ENCODE measurements at places on chromosomes 11 and 22.

DNA sequence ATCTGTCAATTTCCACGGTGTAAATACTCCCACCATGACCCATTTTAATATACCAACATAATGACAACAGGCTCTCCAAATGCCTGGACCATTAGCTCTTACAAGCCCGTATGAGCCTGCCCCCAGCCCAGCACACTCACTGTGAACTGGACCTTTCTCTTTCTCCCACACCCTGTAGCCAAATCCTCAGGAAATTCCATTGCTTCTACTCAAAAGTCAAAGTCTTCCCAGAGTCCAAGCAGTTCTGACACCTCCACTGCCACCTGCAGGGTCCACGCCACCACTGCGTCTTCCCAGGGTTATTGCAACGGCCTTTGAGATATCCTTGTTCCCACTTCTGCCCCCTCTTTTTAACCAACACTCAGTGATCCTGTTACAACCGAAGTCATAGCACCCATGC lies 110.1 kb upstream of the ASPHD2 start:
- no peak for DNase-seq

DNA sequence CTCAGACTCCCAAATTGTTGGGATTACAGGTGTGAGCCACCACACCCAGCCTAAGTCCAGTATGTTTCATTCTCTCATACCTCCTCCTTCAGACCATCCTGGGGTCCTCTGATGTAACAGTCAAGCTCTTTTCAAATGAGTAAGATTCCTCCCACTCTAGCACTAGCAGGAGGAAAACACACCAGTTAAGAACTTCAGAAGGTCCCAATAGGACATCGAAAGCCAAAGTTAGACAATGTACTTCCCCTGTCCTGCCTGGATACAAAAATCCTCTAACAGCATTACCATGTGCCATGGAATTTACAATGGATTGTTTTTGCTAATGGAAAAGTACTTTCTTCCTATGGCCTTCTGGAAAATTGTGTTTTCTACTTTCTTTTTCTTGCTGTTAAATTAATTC lies 67.1 kb downstream of the CCDC34 start:
- DNase-seq = no peak

DNA sequence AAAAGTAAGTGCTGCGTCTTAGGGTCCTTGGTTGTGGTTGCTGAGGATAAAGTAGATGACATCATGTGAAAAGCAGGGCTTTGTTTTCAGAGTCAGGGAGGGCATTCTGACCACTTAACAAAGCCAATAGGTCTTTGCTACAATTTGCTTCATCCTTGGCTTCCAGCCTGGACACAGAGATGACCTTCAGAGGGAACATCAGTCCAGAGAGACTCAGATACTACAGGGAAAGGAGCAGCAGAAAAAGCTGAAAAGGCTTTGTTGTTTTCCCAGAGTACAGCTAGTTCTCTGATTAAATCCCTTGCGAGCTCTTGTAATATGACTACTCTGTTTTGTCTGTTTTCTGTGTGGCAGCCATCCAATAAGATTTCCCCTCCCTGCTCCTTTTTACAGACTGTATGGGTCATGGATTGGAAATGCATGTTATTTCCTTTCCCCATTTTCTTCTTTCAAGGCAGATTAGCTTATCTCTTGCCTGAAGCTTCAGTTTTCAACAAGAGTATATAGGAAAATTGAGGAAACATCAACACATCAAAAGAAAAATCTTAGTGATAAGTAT lies 31.9 kb downstream of the ATG13 start:
- DNase-seq = no peak

DNA sequence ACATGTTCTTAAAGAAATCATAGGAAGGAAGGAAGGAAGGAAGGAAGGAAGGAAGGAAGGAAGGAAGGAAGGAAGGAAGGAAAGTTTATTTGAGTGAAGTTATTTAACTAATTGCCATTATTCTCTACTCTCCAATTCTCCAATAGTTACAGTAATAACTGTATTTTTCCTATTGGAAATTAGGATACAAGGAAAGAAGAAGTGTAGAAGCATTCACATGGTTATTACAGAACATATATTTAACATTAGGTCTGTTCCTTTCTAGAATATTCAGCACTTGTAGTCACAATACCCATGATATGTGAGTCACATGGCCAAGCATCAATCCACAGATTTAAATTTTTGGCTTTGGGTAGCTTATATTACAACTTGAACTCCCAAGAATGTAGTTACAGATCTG lies 230.6 kb downstream of the SOX6 start:
- DNase-seq = no peak

DNA sequence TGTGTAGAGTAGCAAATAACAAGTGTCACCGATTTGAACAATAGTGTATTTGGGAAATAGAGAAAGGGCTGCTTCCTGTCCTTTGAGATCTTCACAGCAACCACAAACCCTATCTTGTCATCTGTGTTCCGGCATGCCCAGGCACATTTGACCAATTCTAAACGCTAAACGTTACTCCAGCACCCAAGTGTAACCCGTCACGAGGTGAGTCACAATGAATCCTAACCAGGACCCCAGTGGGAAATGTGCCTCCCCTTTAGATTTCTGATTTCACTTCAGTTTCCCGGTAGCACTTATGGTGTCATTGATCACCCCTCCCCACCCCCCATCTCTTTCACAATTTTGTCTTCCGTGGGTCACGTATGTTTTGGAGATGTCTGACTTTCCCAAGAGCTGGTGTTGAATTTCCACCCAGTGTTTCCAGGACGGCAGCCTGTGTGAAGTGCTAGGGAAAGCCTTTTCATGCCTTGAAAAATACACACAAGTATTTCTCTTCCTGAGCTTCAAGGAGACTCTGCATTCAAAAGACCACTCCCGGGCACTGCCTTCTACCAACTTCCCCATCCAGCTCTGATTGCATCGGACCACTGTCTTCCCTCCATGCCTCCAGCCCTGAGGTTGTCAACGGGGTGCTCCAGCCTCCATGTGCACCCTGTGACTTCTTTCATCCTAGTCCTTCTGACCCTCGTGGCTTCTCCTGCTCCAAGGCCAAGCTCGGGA lies 10.5 kb upstream of the C11orf24 start:
- DNase-seq = peak; percentile 91

GRCh38 chr11:26439854-26440253 lies 107.9 kb downstream of the ANO3 start:
- no peak for DNase-seq

- DNase-seq = no peak
Observed at GRCh38 chr22:36225333-36225922, 13.9 kb downstream of the APOL2 start.

- no peak for DNase-seq
Observed at GRCh38 chr22:50628543-50629134, 687 bp upstream of the ARSA start.

DNA sequence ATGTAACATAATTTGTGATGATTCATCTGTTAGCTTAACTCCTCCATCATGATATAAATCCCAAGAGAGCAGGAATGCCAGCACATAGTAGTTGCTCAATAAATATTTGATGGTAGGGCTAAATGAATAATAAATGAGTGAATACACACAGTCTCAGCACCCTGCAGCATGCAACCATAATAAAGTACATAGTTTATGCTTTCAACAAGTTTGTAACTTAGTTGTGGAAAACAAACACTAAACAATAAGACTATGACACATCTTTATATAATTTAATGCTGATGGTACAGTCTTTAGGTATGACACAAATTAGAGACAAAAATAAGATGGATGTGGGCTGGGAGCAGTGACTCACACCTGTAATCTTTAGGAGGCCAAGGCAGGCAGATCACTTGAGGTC lies 3.8 kb downstream of the ALKBH8 start:
- DNase-seq = no peak

DNA sequence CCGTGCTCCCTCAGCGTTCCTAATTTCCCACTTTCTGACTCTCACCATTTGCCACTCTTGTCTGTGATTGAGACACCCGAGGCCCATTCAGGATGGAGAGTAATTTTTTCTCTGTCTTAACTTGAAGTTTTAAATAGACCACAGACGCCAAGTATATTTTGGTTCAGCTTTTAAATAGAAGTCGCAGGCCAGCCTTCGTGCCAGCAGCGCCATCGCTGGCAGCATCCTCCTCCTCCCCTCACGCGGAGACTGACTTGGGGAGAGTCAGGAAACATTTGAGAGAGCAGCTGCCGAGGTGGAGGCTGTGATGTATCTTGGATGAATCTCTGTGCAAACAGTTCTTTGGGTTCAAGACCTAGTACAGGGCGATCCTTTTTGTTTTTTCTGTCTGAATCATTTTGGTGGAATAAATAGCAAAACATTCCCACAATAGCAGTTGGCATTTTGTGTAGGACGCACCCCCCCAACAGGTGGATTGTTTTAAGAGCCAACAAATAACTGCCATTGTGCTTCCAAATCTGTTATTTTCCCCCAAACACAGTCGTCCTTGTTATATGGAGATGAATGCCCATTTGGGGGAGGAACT lies 889 bp upstream of the DMC1 start:
- DNase-seq = peak; percentile 41

DNA sequence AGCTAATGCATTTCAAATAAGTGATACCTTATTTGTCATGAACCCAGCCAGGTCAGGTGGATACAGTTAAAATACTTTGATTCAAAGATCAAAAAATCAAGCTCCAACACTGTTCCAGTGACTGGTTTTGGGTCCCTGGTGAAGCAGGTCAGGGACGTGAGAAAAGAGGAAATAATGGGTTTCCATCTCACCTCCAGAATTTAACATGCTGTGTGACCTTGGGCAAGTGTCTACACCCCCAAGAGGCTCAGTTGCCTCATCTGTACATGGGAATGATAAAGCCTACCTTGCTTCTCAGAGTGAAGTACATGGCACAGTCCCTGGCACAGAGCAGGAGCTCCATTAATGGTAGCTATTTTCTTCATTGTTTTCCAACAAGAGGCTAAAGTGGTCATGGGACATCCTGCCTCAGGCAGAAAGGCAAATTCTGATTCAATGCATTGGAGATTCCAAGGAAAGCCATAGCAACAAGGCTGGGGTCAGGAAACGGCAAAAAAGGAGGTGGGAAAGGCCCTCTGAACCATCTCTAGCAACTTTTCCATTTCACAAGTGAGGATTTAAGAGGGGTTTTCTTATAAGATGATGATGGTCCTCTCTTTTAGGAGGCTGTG lies 108.5 kb downstream of the CSNK2A3 start:
- DNase-seq = no peak

DNA sequence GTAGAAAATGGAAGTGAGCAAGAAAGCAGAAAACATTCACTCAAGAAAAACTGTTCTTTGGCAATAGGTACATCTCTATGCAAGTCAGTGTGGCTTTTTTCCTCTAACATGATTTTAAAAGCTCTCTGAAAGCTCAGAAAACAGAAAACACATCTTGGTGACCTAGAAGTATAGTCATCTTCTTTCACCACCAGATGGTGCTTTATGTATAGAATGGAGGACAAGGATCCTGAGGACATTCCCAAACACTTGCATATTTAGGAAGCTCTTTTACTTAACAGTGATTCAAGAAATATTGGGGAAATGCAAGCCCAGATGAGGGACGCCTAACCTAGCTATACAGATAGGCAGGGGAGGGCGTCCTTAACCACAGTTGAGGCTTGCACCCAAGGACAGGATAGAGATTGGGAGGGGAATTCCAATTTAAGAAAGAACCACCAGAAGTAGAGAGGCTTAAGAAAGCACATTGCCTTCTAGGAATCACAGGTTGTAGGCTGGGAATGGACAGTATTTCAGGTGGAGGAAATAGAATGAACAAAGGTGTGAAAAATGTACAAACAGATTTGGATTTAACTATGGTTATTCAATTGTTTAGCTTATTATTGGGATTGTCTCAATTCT lies 13.8 kb upstream of the CCDC81 start:
- DNase-seq = peak; percentile 8
